Activated naive CD8-positive, alpha-beta T cell treated with anti-CD3 and anti-CD28 coated beads for 36 hours (primary cell): ENCODE measurements at places on chromosomes 1 and 21.

GRCh38 chr1:241848686-241849344 lies 811 bp downstream of the EXO1 start:
- no peak for DNase-seq

DNA sequence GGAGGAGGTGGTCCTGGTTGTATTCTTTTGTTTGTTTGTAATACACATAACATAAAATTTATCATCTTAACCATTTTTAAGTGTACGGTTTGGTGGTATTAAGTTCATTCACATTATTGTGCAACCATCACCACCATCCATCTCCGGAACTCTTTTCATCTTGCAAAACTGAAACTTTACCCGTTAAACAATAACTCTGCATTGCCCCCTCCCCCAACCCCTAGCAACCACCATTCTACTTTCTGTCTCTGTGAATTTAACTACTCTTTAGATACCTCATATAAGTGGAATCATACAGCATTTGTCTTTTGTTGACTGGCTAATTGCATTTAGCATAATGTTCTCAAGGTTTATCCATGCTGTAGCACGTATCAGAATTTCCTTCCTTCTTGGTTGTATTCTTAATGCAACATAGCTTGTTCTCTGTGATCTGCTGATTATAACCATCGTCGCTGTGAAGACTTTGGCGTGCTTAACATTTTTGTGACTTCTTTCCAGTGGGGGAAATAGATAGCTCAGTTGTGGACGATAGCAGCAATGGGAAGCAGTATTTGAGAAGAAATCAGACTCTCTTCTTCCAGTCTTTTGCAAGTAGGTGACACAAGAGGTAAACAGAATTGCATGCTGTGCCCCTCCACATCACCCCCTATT lies 117.5 kb upstream of the HOOK1 start:
- peak; percentile 21 for DNase-seq

- no peak for DNase-seq
Measured at GRCh38 chr1:244106837-244107493, 55.9 kb downstream of the ZBTB18 start.

GRCh38 chr1:111032295-111032897 lies 68.7 kb upstream of the LRIF1 start:
- no peak for DNase-seq

GRCh38 chr1:15941899-15942660 lies 33.8 kb downstream of the ZBTB17 start:
- DNase-seq = no peak

GRCh38 chr1:90671741-90672140 lies 45.4 kb downstream of the BARHL2 start:
- no peak for DNase-seq

DNA sequence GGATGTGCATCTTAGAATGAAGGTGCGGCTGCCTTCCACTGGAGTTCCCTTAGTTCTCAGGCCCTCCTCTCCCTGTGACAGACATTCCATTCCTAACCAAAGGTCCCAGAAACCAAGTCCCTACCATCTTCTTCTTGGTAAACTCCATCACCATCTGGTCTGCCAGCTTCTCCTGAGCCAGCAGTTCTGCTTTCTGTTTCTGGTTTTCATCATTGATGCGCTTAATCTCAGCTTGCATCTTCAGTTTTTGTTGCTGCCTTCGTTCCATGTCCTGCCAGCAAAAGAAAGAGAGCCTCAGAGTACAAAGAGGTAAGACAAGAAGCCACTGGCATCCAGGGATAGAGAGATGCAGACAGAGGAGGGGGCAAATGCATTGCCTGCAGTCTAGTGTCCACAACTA lies 18.0 kb upstream of the VSIG8 start:
- DNase-seq = no peak

DNA sequence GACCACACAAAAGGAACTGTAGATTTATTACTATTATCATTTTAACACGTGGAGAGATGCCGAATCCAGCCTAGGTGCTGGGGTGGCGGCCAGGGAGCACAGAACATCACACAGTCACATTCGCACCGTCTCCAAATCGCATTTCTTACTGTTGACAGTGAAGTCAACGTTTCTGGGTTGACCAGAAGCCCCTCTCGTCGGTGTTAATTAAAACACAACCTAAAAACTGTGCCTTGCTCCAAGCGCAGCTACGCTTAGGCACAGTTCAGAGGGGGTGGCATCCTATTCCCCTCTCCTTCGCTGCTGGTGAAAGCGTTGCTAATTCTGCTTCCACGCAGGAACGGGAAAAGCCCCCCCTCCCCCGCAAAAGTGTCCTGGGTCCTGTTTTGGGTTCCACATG lies 4.1 kb downstream of the RIPK4 start:
- no peak for DNase-seq

GRCh38 chr1:215114154-215114933 lies 31.8 kb downstream of the KCNK2 start:
- DNase-seq = no peak

GRCh38 chr21:43269440-43269839 lies 100.6 kb downstream of the CRYAA start:
- peak; percentile 42 for DNase-seq

- DNase-seq = no peak
Measured at GRCh38 chr1:154095456-154096060, 59.3 kb downstream of the NUP210L start.

DNA sequence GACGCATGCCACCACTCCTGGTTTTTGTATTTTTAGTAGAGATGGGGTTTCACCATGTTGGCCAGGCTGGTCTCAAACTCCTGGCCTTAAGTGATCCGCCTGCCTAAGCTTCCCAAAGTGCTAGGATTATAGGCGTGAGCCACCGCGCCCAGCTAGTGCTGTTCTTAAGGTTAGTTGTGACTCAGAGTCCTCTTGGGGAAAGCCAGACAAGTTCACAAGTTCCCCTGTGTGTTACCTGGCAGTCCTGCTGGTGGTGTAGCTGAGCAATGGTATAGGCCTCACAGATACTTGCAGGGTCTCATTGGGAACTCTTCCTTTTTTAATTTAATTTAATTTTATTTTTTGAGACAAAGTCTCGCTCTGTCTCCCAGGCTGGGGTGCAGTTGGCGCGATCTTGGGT lies 10.6 kb downstream of the CFAP126 start:
- DNase-seq = no peak

DNA sequence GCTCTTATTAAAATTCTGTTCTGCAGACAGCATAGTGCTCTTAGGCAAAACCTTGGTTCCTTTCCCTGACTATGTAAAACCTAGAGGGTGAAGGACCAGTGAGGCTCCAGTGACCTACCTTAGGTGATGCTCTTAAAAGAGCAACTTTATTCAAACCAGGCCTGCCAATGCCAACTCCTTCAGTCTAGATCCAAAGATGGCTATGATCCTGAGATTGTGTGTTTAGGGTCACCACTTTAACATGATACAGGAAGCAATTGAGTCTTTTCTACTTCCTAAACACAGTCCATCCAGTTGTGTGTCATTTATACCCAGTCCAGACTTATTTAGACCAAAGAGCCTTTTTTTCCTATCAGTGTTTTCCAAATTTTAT lies 10.8 kb downstream of the MCL1 start:
- no peak for DNase-seq

DNA sequence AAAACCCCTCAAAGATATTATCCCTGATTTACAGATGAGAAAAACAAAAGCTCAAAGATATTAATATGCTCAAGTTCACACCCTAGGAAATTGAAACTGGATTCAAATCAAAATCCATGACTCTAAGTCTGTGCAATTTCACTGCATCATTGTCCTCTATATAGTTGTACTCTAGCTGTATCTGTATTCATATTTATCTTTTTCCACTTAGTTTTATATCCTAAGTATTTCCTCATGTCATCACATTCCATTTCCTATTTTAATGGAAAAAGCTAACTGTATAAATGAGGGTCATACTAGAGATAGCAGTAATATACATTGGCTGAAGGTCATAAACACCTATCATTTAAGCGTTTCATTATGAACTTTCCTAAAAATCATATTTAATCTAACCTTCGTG lies 42.2 kb upstream of the RALGPS2 start:
- no peak for DNase-seq

GRCh38 chr1:17655922-17656321 lies 99.2 kb upstream of the ACTL8 start:
- no peak for DNase-seq

DNA sequence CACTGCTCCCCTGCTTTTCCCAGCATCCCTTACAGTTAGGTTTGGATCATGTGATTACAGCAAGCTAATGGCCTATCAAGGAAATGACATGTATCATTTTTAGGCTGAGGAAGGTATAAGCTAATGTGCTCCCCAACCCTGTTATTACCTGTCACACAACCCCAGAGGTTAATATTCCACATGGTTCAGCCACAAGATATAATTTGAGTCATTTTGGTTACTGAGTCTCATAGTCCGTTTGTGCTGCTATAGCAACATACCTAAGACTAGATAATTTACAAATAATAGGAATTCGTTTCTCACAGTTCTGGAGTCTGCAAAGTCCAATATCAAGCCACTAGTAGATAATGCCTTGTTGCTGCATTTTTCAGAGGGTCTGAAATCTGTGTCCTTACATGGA lies 29.1 kb upstream of the SLC16A1 start:
- DNase-seq = no peak

DNA sequence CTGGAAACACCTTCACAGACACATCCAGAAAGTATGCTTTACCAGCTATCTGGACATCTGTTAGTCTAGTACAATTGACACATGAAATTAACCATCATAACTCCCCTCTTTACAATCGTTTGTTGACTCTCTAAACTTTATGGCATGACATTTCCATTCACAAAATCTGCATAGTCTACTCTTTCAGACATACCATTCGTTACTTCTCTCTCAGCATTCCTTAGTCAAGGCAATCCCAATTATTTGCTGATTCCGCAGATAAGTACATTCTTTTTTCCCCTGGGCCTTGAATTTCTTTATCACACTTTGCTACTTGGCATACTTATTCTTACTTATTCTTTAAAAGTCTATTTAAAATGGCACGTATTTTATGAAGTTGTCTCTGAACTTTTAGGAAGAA lies 15.1 kb upstream of the CRB1 start:
- no peak for DNase-seq

- DNase-seq = no peak
Measured at GRCh38 chr1:233379869-233380438, 52.4 kb downstream of the MAP3K21 start.

- peak; percentile 64 for DNase-seq
Measured at GRCh38 chr1:1291548-1292441, 11.6 kb downstream of the SCNN1D start.

DNA sequence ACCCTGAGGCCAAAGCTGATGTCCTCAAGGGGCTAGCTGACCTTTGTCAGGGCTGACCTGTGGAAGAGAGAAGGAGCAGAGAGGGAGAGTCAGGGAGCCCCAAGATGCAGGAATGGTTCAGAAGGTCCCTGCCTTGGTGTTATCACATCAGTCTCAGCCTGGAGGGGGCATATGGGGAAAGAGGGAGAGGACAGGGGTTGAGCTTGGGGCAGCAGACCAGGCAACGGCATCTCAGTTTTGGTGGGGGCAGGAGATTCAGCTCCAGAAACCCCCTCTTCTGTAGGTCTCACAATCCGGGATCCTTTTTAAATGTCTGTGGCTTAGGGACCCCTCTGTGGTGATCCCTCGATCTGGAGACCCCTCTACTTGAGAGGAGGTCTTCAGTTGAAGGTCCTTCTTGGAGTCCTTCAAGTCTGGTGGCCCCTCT lies 815 bp downstream of the S100A13 start:
- DNase-seq = no peak

- no peak for DNase-seq
Measured at GRCh38 chr1:167981933-167982332, 45.1 kb upstream of the MPC2 start.

- no peak for DNase-seq
Measured at GRCh38 chr1:209873067-209873799, 45.5 kb downstream of the UTP25 start.

GRCh38 chr1:106458866-106459265 lies 597.6 kb upstream of the PRMT6 start:
- no peak for DNase-seq

DNA sequence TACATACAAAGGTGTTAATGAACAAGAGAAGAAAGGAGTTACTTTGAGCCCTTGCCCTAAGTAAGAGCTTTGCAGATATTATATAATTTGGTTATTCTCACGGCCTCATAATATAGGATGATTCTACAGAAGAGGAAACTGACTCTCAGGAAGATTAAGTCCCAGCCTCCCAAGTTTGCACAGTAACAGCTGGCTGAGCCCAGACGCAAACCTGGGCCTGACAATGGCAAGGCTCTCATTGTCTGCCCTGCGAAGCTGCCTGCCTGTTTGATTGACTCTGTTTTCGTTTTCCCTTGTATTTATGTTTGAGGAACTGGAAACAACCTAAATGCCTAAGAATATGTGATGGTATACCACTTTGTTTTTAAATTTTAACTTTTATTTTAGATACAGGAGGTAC lies 76.2 kb upstream of the PGBD5 start:
- DNase-seq = no peak

- no peak for DNase-seq
Measured at GRCh38 chr1:40344597-40344996, 27.5 kb upstream of the COL9A2 start.

DNA sequence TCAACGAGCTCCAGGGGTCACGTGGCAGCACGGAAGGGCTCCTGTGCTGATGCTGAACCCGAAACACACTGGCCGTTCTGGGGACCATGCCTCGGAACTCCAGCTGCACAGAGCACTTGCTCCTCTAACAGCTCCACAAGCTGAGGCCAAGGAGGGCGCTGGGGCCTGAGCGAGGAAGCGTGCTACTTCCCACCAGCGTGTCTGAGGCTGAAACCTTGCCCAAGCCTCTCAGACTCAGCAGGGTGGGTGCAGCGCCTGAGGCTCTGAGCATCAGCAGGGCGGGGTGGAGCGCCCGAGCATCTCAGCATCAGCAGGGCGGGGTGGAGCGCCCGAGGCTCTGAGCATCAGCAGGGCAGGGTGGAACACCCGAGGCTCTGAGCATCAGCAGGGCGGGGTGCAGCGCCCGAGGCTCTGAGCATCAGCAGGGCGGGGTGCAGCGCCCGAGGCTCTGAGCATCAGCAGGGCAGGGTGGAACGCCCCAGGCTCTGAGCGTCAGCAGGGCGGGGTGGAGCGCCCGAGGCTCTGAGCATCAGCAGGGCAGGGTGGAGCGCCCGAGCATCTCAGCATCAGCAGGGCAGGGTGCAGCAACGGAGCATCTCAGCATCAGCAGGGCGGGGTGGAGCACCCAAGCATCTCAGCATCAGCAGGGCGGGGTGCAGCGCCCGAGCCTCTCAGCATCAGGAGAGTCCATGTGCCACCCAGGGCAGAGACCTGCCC lies 9.6 kb downstream of the WRAP73 start:
- DNase-seq = no peak

GRCh38 chr1:81894867-81895266 lies 94.1 kb downstream of the ADGRL2 start:
- DNase-seq = no peak

- no peak for DNase-seq
Measured at GRCh38 chr1:29105822-29106221, 17.9 kb downstream of the TMEM200B start.

DNA sequence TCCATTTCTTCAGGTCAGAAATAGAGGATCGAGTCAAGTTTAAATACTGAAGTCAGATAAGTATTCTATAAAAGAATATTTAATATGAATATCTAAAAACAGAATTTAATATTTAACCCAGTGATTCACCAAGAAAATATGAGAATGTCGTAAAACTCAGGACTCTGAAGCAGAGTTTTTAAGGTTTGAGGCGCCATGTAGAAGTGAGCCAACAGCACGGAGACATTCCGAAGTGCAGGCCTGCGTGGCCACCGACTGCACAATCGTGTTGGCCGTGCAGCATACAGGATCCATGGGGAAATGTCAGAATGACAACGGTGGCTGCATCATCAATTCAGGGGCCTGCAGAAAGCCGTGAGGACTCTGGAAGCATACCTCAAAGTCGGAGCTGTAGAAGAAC lies 23.4 kb downstream of the MRAP start:
- DNase-seq = no peak
